ENCODE measurements at places on chromosomes 7 and 10. TPM values are rescaled to one million over a fixed set of nuclear protein-coding genes. Genes with fewer than 3 reads are reported as not detected.

GRCh38 chr7:65812281-65812680 lies 60.6 kb upstream of the VKORC1L1 start:
- no peak for DNase-seq

Gene ZSWIM8
- 73.6 TPM for total RNA-seq

Gene RGR
- total RNA-seq: not detected

GRCh38 chr7:31850066-31850465 lies 163.1 kb downstream of the PPP1R17 start:
- no peak for DNase-seq

Gene RAPGEF5
- 0.66 TPM for total RNA-seq

GRCh38 chr10:86779220-86780017 lies 23.0 kb downstream of the BMPR1A start:
- DNase-seq: no peak

- DNase-seq: no peak
Measured at GRCh38 chr7:78164459-78164858, 365.9 kb downstream of the PHTF2 start.

Gene EBLN1
- not detected for total RNA-seq

Gene ITPRID1
- not detected for total RNA-seq

DNA sequence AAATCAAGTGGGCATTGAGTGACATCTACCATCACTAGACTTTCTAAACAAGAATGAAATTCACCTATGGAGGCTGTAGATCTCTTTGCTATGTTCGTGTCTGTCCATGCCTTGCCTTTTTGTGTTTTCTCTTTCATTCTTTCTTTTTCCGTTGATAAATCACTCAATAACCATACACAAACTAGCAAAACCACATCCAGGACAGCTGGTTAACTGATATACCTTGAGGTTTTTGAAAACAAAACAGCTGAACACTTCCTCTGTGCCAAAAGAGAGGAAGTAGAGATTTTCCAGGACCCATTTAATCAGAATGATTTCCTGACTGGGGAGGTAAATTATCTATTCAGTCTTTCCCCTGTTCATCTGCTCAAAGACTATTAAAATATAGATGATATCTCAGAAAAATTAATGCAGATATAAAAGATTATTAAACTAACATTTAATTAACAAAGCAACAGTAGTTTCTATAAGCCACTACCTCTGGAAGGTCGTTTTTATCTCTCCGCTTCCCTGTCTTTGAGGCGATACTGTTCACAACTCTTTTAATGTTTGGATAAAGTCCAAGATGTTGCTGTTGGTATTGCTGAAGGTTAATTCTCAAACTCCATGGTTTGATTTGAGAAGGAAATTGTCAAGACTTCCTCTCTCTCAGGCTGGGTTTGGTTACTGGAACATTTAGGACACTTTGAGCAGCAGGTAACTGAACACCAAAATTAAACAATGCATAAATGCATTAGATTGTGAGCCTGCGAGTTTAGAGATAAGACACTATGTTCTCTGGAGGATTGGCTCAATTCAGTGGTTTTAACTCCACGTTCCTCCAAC lies 24.4 kb upstream of the C10orf67 start:
- DNase-seq: peak; percentile 44

GRCh38 chr10:82737549-82737948 lies 862.6 kb downstream of the NRG3 start:
- DNase-seq: no peak

- no peak for DNase-seq
Measured at GRCh38 chr7:85292908-85293576, 106.2 kb upstream of the SEMA3D start.

- DNase-seq: no peak
Measured at GRCh38 chr7:132750530-132751217, 174.4 kb upstream of the PLXNA4 start.

GRCh38 chr10:132595854-132596253 lies 58.3 kb downstream of the INPP5A start:
- DNase-seq: no peak

DNA sequence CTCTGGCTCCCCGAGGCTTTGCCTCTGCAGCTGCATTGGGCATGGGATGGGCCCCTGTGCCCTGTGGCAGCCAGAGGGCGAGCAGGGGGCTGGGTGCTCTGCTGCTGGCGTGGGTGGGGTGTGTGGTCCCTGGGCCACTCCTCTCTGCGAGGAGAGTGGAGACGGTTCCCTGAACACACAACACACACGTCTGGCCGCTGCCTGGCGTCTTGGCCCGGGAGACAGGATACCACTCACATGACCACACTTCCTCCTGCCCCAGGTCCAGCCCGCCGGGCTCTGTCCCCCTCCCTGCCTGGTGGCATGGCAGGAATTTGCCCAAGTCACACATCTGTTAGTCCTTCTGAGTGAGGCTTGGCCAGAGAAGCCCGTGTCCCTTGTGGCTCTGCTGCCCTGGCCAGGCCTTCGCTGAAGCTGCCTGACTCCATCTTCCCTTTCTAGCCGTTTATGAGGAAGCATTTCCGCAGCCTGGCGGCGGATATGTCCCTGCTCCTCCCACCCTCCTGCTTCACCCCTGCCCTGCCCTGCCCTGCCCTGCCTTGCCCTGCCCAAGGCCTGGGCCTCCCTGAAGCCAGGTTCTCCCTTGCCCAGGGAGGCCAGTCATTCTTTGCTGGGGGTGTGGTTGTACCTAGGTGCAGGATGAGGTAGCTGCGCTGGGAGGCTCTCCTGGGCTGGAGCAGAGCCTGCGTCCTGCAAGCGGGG lies 3.0 kb downstream of the BRI3 start:
- no peak for DNase-seq

DNA sequence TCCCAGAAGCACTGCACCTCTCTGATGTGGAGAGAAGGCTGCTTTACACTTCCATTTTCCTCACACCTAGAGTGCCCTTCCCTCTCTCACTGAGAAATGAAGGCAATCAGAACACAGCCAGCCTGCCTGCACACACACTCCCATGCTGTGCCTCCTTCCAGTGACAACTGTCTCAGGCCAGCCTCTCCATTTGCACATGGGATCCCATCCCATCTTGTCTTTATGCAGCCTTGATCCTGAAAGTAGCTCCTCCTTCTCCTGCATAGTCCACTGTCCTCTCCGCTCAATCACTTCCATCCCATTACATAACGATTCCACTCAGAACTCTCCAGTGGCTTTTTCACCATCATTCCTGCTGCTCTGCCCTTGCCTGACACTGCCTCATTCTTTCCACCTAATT lies 203.7 kb upstream of the STK17A start:
- DNase-seq: no peak

- no peak for DNase-seq
Measured at GRCh38 chr7:134890246-134891240, 95.8 kb upstream of the AGBL3 start.

- DNase-seq: no peak
Measured at GRCh38 chr7:54811041-54811845, 52.2 kb upstream of the SEC61G start.

GRCh38 chr7:95993380-95993779 lies 221.0 kb downstream of the DYNC1I1 start:
- no peak for DNase-seq

DNA sequence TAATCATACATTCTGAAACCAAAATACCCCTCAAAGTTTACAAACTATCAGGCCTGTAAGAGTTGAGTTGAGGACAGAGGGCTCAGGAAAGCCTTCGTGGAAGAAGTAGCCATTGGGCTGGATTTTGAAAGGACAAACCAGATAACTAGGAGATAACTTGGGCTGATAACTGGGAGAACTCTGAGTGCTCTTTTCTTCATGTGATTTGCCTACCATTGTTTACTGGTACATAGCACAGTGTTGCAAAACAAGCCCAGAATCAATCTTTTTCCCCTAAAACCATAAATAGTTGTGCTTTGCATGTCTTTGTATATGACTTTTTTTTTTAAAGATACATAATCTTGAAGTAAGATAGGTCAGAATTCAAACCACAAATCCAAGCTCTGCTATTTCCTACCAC lies 106.7 kb upstream of the ITGB1 start:
- no peak for DNase-seq

DNA sequence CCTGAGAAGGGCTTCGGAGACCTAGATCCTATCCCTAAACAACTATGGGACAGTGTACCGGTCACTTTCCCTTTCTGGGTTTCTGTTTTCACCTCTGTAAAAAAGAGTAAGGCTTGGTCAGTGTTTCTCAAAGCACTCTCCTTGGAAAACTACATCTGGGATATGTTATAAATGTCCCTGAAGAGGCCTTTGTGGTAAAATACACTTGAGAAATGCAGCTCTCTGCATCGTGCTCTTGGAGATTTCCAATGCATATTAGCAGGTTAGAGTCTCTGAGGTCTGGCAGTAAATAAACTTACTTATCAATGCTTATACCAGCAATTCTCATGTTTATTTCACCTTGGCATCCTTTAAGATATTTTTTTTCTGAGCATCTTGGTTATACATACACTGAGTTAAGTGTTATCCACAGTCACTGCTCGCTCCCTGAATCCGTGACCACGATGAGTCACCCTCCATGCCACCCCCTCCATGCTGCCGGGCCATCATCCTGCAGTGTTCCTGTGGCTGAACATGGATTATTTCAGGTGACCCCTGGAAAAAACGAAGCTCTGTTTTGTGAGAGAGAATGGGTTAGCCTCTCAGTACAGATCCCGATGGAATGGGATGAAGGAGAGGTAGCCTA lies 3.3 kb upstream of the TBXAS1 start:
- no peak for DNase-seq

DNA sequence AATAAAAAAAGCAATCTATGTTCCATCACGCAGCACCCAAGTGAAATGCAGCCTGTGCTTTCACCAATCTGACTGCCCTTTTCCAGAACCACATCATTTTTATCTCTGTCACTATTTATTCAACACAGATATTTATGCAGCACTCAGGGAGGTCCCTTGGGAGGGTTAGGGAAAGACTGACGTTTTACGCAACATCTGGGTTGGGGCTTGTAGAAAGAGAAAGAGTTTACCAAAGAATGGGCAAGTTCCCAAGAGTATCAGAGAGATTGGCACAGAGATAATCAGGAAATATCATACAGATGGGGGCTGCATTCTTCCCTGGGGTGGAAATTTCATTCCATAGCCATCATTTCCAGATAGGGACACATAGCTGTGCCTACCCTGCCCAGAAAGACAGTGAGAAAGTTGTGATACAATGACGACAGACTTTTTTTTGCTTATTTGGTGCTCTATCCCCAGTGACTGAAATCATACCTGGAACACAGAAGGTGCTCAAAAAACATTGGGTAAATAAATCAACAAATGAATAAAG lies 474.2 kb downstream of the CALN1 start:
- DNase-seq: no peak

- DNase-seq: no peak
Measured at GRCh38 chr10:86678999-86679792, 10.9 kb downstream of the LDB3 start.

Gene WASHC2C
- 31.3 TPM for total RNA-seq

GRCh38 chr7:40073239-40073638 lies 61.2 kb downstream of the MPLKIP start:
- DNase-seq: no peak

DNA sequence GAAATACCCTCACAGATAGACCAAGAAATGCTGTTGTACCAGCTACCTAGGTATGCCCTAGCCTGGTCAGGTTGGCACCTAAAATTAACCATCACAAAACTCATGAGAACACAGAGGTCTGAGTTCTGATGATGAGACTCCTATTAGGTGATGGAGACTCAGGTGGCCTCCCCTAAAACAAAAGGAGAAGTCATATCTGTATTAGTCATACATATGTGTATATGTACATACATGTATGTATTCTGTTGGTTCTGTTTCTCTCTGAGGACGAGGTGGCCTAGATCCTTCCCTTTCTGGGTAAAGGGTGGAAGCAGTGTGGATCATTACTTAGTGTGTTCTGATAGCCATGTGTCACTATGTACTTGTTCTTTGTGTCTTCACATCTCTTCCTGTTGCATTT lies 207.2 kb upstream of the PRSS1 start:
- DNase-seq: no peak

GRCh38 chr10:9137368-9137767 lies 1082.9 kb downstream of the GATA3 start:
- DNase-seq: no peak

Gene STRIP2
- 15.6 TPM for total RNA-seq

Gene HSPB1
- 36.5 TPM for total RNA-seq

GRCh38 chr7:77794000-77794399 lies 4.2 kb downstream of the TMEM60 start:
- DNase-seq: no peak

DNA sequence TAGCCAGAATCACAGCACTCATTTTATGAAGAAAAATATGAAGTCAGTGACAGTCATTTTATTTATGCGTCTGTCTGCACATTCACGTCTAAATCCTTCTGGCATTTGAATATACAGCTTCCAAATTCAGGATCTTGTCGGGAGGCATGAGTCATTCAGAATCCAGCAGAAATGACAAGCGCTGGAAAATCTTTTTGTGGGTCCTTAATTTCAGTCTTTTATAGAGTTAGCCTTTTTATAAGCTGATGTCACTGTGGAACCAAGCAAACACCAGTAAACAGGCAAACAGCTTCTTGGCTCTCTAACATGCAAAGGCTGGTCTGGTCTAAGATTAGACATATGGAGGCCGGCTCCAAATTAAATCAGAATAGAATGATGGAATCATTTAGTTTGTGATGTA lies 388.2 kb upstream of the TEX47 start:
- DNase-seq: no peak

Gene PRPS1L1
- not detected for total RNA-seq

- DNase-seq: no peak
Measured at GRCh38 chr10:101155896-101156295, 24.8 kb downstream of the TLX1 start.

- DNase-seq: peak; percentile 43
Measured at GRCh38 chr10:121598263-121599249, at the start of gene FGFR2. Gene FGFR2 (minus strand): TSS chr10:121598444. CDS start chr10:121593817, 4,627 bp downstream.

Gene GDF10
- 0.45 TPM for total RNA-seq

Gene CCDC172
- not detected for total RNA-seq

DNA sequence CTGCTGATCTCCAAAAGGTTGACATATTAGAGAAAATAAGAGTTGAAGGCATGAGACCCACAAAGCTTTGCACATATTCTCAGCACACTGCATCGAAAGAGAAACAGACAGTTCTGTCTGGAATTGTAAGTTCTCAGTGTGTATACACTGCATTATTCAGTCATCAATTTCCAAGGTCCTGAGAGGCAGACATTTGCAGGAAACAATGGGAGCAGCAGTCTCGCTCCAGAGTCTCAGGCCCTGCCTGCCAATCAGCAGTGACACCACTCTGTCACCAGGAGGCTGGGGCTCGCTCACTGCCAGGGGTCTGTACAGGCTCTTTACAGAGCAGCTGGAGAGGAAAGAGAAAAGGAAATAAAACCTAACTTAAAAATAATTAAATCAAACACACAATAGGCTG lies 36.3 kb downstream of the JAZF1 start:
- DNase-seq: no peak

- DNase-seq: no peak
Measured at GRCh38 chr10:80473692-80474596, 19.8 kb downstream of the TSPAN14 start.

DNA sequence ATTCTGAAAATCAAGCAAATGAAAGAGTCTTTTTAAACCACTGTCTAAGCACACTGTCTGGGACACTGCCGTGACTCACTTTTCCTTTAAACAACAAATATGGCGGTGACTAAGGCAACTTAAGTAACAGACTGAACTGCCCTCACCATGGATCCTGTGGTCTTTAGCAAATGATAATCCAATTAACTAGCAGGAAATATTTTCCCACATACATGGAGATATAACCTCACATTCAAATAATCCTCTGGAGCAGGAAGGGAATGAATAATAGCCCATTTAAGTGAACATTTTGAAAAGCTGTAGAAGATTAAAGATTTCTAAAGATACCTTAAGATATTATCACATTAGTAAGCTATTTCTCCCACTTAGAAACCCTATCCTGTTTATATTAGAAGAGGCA lies 40.3 kb upstream of the LRRC17 start:
- DNase-seq: no peak

Gene C10orf143
- total RNA-seq: 4.3 TPM

- DNase-seq: no peak
Measured at GRCh38 chr10:49040601-49041000, 74.7 kb downstream of the VSTM4 start.
